ENCODE measurements at places on chromosomes 11 and 22. TPM values are rescaled to one million over a fixed set of nuclear protein-coding genes. Genes with fewer than 3 reads are reported as not detected.

The SLC43A3 gene
- total RNA-seq, result 17.5 TPM

The GDPD4 gene
- not detected for total RNA-seq

The CCDC117 gene
- 21.9 TPM for total RNA-seq

The OR2AG2 gene
- 0.26 TPM for total RNA-seq

The RGL4 gene
- total RNA-seq, result 0.15 TPM

The CTSD gene
- total RNA-seq, result 224 TPM

The DSCAML1 gene
- 3.8 TPM for total RNA-seq

The NDUFC2 gene
- 203 TPM for total RNA-seq

The RASSF10 gene
- total RNA-seq, result 17.5 TPM

The IGSF9B gene
- total RNA-seq, result 6.6 TPM

The PRRG4 gene
- total RNA-seq, result not detected

The TBX1 gene
- 0.56 TPM for total RNA-seq

The SLC16A8 gene
- total RNA-seq, result not detected

The NLRP10 gene
- not detected for total RNA-seq

The PACS1 gene
- total RNA-seq, result 114 TPM

The PEX16 gene
- total RNA-seq, result 28.1 TPM

The GAL gene
- total RNA-seq, result 15.9 TPM

The PGA4 gene
- total RNA-seq, result 0.64 TPM

The RBMXL2 gene
- total RNA-seq, result not detected

The HBE1 gene
- total RNA-seq, result not detected

The SMIM38 gene
- total RNA-seq, result not detected

The IGLL1 gene
- total RNA-seq, result not detected
